ENCODE measurements at places on chromosomes 13 and 19. TPM values are rescaled to one million over a fixed set of nuclear protein-coding genes. Genes with fewer than 3 reads are reported as not detected.

DNA sequence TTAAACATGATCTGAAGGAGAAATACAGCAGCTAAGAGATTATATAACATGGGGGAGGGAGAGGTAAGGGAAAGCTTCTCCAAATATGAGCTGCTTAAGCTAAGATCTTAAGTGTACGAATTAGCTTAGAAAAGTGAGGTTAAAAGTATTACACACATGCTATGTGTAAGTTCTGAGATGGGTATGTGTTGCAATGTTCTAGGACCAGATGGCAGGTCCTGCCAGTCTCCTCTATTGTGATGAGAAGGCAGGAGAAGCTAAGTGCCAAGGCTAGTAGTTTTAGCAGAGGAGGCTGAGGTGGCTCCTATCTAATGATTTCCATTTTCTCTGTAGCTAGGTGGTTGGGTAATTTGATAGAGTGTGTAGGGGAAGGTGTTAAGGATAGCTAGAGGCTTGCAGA lies 57.6 kb downstream of the MICU2 start:
- DNase-seq, result no peak

- no peak for DNase-seq
These were observed 65.0 kb upstream of the C13orf46 start for GRCh38 chr13:114038900-114039299.

- no peak for DNase-seq
These were observed 63.4 kb upstream of the CEACAM8 start for GRCh38 chr19:42658076-42658475.

DNA sequence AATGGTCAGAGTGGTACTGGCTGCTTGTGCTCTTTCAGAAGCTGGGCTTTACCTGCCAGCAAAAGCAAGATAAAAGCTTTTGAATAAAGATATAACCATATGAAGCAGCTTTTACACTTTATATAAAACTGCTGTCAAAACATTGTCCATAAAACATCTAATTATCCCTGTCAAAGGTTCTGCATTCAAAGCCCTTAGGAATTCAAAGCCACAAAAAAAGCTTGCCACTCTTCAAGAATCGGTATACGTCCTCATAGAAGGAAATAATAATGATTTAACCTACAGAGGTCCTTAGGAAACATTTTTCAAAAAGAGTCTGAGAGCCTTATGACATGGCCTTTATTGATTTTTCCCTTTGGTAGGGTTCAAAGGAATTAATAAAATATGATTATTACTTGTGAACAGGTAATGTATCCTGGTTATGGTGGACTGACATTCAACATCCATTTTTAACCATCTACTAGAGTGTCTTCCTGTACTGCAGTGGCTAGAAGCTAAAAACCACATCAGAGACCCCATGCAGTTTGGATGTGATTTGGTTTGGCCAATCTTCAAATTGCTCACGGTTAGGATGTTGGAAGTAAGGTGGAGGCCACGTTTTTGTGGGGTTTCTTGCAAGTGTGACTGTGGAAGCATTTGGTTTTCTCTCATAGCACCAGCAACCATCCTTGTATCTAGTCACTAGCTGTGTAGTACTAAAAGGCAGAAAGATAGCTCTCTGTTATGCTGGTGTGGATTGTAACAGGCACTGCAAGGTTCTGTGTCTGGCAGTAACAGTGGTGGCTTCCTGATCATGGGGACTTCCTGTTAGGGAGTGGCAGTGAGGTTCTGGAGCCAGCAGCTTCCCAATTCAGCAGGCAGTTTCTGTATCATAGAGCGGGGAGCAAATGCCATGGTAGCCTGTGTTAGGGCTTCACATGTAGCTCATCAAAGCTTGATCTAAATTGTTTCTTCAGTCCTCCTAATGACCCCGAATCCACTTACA lies 441.5 kb downstream of the DIAPH3 start:
- no peak for DNase-seq

The LRRC25 gene
- 2.5 TPM for polyA plus RNA-seq
